Fibroblast of pulmonary artery (primary cell): ENCODE measurements at places on chromosomes 6 and 20.

- peak; percentile 93 for DNase-seq
Measured at GRCh38 chr6:157021993-157022740, 245.0 kb downstream of the ARID1B start.

- no peak for DNase-seq
Measured at GRCh38 chr6:1626481-1626880, 16.8 kb downstream of the FOXC1 start.

DNA sequence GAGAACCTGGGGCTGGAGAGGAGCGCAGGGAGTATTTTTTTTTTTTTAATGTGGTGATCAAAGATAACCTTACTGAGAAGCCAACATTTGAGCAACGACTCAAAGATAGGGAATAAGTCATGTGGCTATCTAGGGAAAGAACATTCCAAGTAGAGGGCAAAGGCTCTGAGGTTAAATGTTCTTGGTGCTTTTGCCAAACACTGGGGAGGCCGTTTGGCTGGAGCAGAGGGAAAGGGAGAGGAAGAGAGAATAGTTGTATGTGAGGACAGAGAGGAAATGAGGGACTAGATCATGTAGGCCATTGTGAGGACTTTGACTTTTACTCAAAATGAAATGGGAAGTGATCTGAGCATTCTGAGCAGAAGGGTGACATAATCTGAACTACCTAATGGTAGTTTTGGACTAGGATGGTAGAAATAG, 27.8 kb downstream of the ACSS2 start:
- peak; percentile 11 for DNase-seq

- DNase-seq = no peak
Measured at GRCh38 chr6:142026471-142026870, 106.3 kb upstream of the GJE1 start.

DNA sequence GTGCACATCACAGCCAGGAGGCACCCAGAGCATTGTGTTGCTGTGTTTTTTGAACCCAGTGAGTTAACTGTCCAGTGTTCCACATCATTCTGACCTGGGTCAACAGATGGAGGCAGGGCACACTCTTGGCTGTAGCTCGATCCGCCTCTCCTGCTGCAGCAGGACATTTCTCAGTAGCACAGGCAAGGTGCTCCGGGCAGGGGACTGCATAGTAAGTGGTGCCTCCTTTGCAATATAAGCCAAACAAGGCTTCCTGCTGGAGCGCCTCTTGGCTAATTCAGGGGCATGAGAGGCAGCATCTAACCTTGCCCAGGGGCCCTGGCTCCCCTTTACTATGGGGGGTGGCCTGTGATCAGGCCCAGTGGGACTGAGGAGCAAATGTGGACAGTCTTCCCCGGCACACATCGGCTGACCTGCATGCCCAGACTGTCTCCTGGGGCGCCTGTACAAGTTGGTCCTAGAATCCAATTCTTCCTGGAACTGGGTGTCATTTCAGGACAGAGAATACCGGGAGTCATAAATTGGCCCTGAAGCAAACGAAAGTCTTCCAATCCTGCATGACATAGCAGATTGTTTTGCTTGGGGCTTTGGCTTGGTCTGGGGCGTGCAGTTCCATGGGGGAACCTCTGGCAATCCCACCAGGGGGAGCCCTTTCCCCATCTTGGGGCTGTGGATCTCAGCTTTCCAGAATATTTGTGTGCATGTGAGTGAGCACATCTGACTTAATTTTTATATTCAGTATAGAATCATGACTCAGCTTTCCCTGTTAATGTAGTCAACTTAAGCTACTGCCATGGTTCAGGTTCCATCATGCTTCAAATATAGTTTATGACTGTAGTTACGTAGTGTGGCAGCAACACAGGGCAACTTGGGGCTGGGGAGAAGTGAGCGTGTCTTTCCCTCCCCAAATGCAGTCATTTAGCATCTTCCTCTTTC, 56.0 kb upstream of the DDR1 start:
- peak; percentile 94 for DNase-seq

GRCh38 chr6:132236744-132237143, 164.5 kb downstream of the MOXD1 start:
- no peak for DNase-seq

GRCh38 chr20:62655282-62656196, 13.2 kb downstream of the SLCO4A1 start:
- no peak for DNase-seq

GRCh38 chr6:170073846-170074245, 217.0 kb downstream of the DLL1 start:
- DNase-seq = no peak

- no peak for DNase-seq
Measured at GRCh38 chr6:126198631-126199030, 141.3 kb upstream of the CENPW start.

GRCh38 chr6:22447249-22448196, 121.8 kb upstream of the HDGFL1 start:
- DNase-seq = peak; percentile 35

- no peak for DNase-seq
Measured at GRCh38 chr6:13846841-13847240, 32.5 kb upstream of the MCUR1 start.

DNA sequence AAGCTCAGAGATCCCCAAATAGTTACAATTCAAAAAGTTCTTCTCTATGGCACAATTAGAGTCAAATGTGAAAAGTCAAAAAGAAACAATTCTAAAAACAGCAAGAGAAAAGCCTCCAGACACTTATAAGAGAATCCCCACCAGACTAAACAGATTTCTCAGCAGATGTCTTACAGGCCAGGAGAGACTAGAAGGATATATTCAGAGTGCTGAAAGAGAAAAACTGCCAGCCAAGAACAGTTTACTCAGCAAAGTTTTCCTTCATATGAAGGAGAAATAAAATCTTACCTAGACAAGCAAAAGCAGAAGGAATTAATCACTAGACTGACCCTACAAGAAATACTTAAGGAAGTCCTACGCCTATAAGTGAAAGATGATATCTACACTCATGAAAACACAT, 176.1 kb upstream of the OPRM1 start:
- DNase-seq = no peak

GRCh38 chr6:144912474-144912873, 627.3 kb downstream of the UTRN start:
- peak; percentile 38 for DNase-seq

DNA sequence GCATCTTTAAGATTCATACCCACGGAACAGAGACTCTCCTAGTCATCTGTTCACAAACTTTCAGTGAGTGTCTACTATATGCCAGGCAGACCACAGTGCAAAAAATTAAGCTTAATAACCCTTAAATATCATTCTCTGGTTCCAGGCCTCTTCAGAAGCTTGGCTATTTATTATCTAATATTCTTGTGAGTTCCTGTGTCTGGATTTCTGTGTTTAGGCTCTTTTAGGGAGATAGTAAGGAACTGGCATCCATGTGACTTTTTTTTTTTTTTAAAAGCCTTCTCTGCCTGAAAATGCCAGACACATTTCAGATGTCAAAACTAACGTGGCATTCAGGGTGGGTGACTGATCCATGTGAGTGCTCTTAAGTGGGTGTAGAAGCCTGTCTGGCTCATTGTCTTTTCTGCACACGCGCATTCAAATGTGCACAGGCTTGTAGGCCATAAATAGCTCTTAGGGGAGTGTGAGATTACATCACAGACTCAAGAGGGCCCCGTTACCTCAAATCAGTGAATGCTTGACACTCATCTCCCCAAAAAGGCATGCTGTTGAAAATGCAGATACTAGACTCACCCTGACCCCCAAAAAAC, 141.9 kb downstream of the GMPR start:
- no peak for DNase-seq

GRCh38 chr20:49853640-49854039, 41.0 kb downstream of the SLC9A8 start:
- peak; percentile 76 for DNase-seq

- peak; percentile 8 for DNase-seq
Measured at GRCh38 chr6:23537828-23538227, 588.2 kb upstream of the NRSN1 start.

GRCh38 chr6:127879685-127880084, 21.2 kb downstream of the THEMIS start:
- peak; percentile 14 for DNase-seq

DNA sequence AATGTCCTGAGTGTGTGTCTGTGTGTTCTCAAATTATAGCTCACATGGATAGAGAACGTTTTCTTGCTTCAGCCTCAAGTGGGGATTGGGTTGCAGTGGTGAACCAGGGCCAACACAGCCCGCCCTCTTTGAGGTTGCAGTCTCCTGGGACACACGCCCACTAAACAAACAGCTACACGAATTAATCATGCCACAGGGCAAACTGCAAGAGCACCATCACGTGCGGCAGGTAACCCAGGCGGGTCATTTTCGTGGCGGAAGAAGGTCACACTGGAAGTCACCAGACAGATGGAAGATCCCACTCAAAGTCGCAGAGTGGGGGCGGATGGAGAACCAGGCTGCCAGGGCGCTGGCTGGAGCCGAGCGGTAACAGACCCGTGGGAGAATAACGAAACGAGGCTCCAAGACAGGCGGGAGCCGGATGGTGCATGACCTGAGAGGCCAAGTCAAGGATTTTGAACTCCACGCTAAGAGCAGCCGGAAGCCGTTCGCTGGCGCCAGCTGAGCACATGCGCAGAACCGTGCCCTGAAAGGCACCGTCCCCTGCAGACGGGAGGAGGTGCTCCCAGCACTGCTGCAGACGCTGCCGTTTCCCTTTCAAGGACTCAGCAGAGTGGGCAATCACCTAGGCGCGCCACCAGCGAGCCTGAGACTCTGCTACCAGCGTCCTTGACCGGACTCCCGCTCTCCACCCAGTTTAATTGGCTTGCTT, 10.7 kb downstream of the DLL1 start:
- no peak for DNase-seq

DNA sequence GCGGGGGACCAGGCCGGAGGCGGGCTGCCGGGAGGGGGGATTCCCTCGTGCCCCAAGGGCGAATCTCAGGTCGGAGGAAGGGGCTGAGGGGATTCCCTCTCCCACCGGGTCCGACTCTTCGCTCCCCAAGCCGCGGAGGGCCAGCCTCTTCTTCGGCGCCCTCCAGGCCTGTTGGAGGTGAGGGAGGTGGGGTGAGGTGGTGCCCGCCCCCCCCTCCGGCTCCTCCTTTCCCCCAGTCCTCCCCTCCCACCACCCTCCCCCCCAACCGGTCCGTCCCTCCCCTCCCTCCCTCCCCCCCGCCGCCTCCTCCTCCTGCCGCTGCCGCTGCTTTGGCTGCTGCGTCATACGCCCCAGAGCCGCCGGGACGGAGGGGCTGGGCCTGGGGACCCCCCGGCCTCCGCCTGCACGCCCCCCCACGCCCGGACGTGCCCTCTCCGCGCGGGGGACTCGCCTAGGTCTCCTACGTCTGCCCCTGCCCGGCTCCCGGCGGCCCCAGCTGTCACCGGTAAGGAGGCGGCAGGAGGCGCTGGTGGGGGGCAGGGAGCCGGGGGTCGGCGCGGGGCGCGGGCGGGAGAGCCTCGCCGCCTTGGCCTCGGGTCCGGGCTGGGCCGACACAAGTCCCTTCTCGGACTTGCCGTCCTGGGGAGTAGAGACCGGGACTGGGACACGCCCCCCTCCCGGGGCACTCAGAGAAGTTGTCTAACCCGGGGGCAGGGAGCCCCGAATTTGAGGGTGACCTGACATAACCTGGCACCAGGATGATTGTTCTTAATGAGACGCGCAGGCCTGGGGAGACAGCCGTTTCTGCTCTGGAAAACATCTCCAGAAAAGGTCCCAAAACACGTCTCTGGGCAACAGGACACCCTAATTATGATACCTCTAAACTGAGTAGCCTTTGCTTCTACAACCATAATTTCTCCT, at the start of gene PHF1:
PHF1 (plus strand) TSS at position 304 of the 921 bp plus-strand sequence. CDS start 1,250 bp downstream, outside the sequence.
- peak; percentile 86 for DNase-seq

DNA sequence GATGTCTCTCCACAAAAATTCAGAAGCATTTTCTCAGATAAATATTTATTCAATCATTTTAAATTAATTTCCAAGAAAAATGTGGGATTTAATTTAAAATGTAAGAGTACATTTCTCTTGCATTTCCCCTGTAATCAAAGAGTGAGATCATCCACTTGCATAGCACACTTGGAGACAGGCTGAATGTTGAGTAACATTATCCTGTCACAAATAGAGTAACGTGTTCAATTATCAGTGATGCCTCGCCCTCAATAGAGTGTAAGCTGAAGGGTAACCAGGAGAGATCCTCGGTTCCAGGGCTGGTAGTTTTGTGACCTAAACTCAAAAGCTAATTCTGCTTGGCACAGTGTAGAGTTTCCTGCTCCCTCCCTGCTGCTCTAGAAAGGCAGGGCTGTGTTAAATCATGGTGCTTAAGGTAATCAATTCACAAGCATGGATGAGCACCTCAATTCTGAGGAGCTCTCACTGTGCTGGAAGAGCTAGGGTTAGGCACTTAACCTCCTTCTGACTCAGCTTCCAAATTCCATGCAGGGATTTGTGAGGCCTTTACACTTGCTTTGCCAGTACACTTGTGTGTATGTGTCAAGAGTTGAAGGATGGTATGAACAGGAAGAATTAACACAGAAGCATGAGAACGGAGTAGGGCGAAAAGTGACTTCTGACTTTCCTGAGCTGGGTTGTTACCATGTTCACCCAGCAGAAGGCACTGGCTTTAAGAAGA, 56.6 kb downstream of the MMUT start:
- peak; percentile 32 for DNase-seq

- no peak for DNase-seq
Measured at GRCh38 chr6:20055916-20056315, 156.4 kb downstream of the MBOAT1 start.

- DNase-seq = peak; percentile 15
Measured at GRCh38 chr6:148140772-148141557, 201.7 kb upstream of the SASH1 start.

DNA sequence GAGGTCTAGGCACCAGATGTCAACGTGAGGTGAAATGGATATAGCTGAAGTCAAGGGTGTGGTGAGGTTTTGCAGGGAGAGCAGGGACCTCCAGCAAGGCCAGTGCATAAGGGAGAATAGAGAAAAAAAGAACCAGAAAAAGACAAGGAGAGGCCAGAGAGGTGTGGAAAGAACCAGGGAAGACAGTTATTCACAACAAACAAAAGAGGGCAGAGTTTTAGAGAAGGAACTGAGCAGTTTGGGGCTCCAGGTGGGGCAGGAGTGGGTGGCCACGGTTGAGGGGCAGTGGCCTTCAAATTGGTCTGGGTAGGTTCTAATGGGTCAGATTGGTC, 11.6 kb upstream of the NQO2 start:
- DNase-seq = no peak

GRCh38 chr6:118913161-118913560, 19.2 kb downstream of the ASF1A start:
- DNase-seq = no peak

DNA sequence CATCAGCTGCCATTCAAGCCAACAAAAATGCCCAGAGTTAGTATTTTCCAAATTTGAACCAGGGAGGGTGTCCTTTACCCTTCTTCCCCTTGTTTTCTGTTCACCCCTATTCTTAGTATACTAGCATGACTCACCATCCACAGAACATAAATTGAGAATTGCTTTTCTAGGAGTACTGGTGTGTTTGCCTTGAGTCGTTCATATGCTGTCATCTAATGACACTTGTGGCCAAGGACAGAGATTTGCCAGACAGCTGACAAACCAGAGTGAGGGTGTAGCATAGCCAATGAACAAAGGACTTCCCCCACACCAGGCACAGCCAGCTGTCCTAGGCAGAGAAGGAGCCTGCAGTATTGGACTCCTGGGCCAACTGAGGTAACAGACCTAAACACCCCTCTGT, 62.2 kb downstream of the FILIP1 start:
- no peak for DNase-seq

GRCh38 chr6:117298941-117299340, 33.6 kb downstream of the VGLL2 start:
- no peak for DNase-seq

- DNase-seq = no peak
Measured at GRCh38 chr6:11769244-11769643, 9.4 kb downstream of the ADTRP start.
